ENCODE measurements at places on chromosomes 11 and 22. TPM values are rescaled to one million over a fixed set of nuclear protein-coding genes. Genes with fewer than 3 reads are reported as not detected.

DNA sequence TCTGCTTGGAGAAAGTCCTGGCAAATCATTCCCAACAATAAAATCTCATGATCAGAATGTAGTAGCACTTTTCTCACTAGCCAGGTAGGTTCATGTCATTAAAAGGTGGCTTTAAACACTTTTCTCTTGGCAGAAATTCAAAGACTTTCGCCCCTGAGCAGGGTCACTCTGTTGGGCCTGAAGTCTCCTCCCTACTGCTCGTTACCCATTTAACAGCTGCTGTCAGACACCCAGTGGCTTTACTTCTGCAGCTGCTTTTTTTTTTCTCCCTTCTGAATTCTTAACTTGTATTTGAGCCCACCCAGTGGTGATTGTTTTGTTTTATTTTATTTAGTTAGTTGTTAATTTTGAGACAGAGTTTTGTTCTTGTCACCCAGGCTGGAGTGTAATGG lies 25.0 kb downstream of the ARHGAP8 start:
- no peak for DNase-seq

GRCh38 chr11:20021771-20022362 lies 138.4 kb downstream of the DBX1 start:
- DNase-seq: no peak

- DNase-seq: no peak
These were observed 131.0 kb downstream of the FBXO7 start for GRCh38 chr22:32605576-32605975.

CXCR5 gene
- total RNA-seq: 25.9 TPM

C11orf86 gene
- total RNA-seq: not detected

DNA sequence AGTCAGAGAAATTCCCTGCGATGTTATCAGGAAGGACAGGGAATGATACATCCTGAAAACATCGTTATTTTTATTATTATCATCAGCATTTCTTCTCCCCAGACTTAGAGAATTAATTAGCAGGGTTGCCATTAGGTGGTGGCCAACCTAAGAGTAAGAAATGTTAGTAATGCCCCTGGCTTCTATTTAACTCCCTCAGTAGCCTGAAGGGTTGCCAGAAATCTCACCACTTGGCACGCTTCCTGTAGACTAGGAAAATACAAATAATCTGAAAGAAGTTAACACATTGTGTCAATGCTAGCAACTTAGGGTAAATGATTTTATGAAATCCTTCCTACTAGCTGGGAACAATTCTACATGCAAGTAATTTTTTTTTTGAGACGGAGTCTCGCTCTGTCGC lies 45.5 kb downstream of the ENDOD1 start:
- DNase-seq: no peak

- DNase-seq: no peak
These were observed 15.6 kb downstream of the POU2F3 start for GRCh38 chr11:120255519-120255866.

APOC3 gene
- not detected for total RNA-seq

B4GAT1 gene
- 6.5 TPM for total RNA-seq
